ENCODE measurements at places on chromosomes 5 and 9.

DNA sequence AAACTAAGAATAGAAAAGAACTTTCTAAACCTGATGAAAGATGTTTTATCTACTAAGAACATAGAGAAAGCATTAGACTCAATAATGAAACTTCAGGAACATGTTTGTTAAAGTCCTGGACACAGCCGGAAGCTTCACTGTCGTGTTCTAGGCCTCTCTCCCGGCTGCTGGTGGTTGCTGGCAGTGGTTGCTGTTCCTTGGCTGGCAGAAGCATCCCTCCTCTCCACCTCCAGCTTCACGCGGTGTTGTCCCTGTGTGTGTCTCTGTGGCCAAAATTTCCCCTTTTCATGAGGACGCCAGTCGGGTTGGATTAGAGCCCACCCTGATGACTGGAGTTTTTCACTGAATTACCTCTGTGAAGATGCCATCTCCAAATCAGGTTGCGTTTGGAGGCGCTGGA is 6.5 kb upstream of the MED10 start:
- DNase-seq = no peak

DNA sequence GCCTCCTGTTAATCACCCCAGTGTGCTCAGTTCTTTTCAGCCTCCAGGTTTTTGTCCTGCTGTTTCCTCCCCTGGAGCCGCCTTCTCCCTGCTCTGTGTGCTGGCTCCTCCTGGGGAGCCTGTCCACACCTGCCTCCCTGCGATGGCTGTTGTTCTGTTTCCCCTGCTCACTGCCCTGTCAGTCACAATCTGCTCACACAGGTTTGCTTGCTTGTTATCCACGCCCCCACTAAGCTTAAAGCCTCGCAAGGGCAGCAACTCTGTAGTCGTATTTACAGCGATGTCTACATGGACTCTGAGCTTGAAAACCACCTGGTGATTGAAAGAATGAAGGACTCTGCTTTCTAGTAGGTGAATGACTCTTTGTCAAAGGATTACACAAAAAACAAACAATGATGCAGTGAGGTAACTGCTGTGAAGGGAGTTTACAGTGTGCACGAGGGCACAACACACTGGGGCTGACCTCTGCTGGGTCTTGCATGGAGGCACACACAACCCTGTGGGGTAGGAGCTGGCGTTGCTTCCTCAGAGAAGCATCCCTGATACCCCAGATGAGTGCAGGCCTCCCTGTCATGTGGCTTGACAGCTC is 39.6 kb upstream of the TEX48 start:
- DNase-seq = no peak

DNA sequence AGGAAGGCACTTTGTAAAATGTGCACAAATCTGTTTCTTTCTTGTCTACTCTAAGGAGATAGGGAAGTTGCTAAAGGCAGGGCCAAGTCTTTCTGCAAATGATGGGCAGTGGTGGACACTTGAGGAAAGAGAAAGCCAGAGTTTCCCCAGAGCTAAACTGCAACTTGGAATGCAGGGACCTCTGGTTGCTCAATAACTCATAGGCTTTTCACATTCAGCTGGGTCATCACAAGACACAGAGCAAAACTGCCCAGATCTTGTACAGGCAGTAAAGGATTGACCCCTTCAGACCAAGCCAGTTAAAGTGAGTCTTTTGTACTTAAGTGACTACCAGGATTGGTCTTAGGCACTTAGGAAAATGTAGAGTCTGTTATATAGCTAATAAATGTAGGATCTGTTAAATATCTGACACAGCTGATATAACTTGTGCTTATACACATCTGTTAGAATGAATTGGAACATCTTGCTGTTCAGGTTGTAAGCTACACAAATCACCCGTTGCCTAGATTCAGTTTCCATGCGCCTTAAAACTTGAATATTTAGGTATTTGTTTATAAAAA is 13.5 kb upstream of the AGXT2 start:
- DNase-seq = no peak

DNA sequence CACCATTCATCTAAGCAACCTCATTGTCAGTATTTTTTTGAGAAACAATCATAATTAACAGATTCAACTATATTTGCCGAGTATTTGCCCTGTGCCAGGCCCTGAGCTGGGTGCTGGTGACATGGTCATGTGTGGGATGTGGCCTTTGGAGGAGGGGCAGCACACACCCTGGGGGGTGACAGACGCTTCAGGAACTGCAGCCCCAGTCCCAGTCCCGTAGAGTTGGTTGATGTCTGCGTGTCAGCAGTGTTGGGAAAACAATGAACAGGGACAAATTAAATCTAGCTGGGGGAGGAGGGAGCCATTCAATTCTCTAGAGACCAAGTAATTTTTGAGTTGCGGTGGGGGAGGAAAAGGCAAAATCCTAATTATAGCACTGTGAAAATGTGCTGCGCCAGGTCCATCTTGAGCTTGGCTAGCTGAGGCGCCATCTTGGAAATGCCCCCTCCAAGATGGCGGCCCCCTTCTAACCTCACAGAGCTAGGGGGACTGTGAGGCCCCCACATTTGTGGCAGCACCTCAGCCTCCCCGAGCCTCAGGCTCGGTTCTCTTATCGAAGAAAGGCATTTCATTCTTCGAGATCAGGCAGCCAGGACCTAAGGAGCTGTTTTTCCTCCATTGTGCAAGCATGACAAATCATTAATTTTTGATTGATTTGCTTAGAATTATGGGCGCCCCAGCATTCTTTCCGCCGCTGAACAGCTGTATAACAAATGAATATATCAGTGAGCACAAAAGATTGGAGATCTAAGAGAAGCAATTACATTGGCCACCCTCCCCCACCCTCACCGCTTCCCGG is 87.8 kb downstream of the ZNF618 start:
- no peak for DNase-seq

DNA sequence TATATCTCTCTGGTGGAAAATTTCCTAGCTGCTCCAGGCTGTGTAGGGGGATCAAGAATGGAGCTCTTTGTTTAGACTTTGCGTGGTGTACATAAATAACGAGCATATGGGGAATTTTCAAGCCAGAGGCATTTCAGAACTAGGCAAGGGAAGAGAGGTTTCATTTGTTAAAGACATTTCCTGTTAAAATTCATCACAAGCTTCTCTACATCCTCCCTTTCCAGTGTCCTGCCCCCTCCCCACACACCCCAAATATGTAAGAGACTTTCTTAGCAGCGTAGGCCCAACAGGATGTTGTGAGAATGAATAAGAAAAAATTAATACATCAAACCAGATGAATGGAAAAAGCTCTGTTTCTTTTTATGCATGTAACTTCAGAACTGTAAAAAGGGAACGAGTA is 150.3 kb downstream of the GPBP1 start:
- DNase-seq = no peak

- DNase-seq = no peak
Observed at GRCh38 chr5:172597755-172598155, 43.3 kb upstream of the NEURL1B start.

- no peak for DNase-seq
Observed at GRCh38 chr9:76453785-76454184, 5.2 kb upstream of the GCNT1 start.

DNA sequence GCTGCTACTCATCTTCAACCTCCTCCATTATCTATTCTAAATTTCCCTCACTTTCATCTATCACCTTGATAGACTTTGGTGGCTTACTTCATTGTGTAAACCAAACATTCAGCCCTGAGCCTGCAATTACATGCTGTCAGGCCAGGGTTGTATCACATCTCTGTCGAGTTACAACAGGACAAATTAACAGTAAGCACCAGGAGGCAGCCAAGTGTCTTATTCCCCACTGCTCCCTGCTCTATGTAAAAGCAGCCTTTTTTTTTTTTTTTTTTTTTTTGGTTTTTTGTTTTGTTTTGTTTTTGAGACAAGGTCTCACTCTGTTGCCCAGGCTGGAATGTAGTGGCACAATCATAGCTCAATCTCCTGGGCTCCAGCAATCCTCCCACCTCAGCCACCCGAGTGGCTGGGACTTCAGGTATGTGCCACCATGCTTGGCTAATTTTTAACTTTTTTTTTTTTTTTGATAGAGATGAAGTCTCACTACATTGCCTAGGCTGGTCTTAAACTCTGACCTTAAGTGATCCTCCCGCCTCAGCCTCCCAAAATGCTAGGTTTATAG is 15.2 kb upstream of the ZCCHC9 start:
- no peak for DNase-seq

GRCh38 chr5:150148117-150148927 is 7.3 kb downstream of the PDGFRB start:
- no peak for DNase-seq

- DNase-seq = no peak
Observed at GRCh38 chr9:98479449-98479848, 224.0 kb upstream of the TBC1D2 start.

DNA sequence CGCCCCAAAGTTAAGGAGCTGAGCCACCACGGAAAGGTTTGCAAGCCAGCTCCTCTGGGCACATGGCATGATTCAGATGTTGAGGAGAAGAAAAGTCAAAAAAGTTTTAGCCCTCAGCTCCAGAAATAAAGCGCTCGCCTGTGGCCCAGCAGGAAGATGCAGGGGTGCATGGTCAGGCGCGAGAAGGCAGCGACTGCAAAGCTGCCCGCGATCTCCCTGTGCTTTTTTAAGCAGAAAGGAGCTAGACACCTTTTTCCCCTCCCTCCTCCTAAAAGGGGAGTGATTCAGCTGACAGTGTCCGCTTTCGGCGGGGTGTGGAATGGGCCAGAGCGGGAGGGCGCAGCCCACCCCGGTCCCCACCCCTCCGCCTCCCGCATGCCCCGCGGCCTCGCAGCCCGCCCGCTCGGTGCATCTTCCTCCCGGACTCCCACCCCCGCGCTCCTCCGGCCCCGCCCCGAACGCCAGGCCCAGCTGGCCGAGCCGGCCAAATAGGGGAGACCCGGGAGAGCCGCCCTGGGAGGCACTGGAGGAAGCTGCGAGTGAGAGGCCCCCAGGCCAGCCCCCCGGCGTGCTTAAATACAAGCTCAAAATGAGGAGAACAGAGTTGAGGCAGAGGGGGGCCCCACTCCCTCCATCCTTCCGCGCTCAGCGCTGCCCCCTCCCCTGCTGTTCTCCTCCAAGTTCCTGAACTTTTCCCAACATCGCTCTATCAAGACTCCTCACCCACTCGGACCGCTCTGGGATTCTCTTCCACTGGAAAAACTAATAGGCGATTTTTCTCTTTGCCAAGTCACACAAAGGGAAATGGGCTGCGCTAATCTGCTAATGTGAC is at the start of gene ADAMTS12:
Gene ADAMTS12 (minus strand): TSS at position 203 of the 832 bp plus-strand sequence. CDS start 134 bp downstream, at position 69.
- DNase-seq = no peak

DNA sequence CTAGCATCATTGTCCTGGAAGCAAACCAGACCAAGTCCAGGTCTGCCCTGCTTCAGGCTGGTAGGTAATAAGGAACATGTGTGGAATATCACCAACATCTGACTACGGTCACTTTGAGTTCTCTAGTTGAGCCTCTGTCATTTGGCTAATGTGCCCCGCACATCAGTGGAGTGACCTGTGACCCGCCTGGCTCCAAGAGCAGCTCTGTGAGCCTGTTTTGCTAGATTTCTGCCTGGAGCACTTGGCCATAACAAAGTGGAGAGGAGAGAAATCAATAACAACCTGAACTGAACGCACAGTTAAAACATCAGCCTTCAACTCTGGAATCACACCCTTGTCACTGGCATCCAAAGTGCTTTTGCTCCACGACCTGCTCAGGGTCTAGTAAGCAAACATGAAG is 115.7 kb downstream of the PPP2R2B start:
- DNase-seq = no peak

GRCh38 chr5:163310997-163311396 is 126.4 kb upstream of the CCNG1 start:
- DNase-seq = no peak

DNA sequence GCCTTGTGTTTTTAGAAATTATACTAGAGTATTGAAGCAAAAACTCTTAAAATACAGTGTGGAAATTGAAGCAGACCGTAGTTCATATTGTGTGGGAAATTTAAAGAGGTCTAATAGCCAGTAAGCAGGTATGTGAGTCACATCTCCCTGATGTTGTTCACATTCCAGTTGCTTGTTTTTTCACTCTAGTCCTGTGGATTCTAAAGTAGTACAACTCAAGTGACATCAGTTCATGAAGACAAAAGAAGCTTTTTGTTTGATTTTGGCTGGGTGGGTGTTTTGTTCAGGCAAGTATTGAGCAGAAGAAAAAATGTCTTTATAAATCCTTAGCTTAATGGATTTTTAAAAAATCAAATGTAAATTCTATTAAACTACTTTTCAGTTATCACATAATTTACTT is 216.2 kb downstream of the MAN2A1 start:
- no peak for DNase-seq

GRCh38 chr5:140925806-140926442 is at the start of gene PCDHAC1:
Gene PCDHAC1, plus strand, starts transcription at chr5:140926299. Its CDS starts 594 bp downstream, at chr5:140926893.
- no peak for DNase-seq

DNA sequence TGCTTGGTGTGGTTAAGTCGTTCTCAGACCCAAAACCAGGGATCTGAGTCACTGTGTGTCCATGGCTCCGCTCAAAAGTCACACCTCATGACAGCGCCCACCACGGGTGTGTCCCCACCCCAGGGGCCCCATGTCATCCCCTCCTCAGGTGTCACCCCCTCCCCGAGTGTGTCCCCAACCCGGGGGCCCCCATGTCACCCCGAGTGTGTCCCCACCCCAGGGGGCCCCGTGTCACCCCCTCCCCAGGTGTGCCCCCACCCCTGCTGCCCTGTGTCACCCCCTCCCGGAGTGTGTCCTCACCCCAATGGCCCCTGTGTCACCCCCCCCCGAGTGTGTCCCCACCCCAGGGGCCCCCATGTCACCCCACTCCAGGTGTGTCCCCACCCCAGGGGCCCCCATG is 5.1 kb downstream of the LRRC14B start:
- no peak for DNase-seq

- DNase-seq = no peak
Observed at GRCh38 chr5:36842087-36842486, 34.5 kb upstream of the NIPBL start.

DNA sequence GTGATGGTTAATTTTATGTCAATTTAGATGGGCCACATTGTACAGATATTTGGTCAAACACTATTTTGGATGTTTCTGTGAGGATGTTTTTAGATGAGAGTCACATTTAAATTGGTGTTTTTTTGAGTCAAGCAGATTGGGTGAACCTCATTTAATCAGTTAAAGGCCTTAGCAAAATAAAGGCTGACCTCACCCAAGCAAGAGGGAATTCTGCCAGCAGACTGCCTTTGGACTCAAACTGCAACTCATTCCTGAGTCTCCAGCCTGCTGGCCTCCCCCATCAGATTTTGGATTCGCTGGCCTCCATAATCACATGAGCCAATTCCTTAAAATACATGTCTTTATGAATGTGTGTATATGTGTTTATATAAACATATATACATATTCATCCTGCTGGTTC is 282.7 kb upstream of the POU5F2 start:
- DNase-seq = no peak
